ENCODE measurements at places on chromosomes 6 and 20. TPM values are rescaled to one million over a fixed set of nuclear protein-coding genes. Genes with fewer than 3 reads are reported as not detected.
A peak's percentile ranks its signal among the peaks of the same experiment; 100 is the strongest.

The NKAPL gene
- total RNA-seq, result not detected

DNA sequence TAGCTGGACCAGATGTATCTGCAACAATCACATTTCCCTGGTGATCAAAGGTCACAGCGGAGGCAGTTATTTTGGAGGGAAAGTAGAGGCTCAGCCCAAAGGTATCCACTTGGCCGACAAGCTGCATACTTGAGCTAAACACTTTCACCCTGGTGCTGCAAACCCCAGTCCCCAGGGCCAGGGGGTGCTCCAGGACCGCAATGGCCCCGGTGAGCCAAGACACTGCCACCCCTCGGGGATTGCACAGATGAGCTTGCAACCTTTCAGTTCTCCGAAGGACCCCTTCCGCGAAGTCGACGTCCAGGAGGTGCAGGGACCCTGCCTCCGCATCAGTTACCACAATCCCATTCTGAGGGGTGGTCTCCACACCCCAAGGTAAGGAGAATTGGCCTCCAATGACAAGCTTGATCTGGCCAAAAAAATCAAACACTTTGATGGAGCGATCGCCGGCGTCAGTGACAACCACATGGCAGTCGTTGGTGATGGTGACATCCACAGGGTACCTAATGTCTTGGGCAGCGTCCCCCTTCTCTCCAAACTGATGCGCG is 823 bp downstream of the NHLRC1 start:
- H3K27me3 ChIP-seq, result peaks cover 9% of the 10 kb centered on the region
- no peaks in the 10 kb centered on the region for H3K4me1 ChIP-seq
- no peak overlapping the region for H3K4me3 ChIP-seq
- H3K27ac ChIP-seq, result no peak overlapping the region
- no peaks in the 10 kb centered on the region for H3K36me3 ChIP-seq

The APOBEC2 gene
- total RNA-seq, result not detected

The RAB32 gene
- total RNA-seq, result 31.0 TPM

- no peak overlapping the region for H3K4me3 ChIP-seq
- H3K36me3 ChIP-seq, result no peaks in the 10 kb centered on the region
- H3K27me3 ChIP-seq, result no peaks in the 10 kb centered on the region
- peak; percentile 63 for DNase-seq
Measured at GRCh38 chr6:82331031-82331773, 32.4 kb upstream of the TPBG start.

DNA sequence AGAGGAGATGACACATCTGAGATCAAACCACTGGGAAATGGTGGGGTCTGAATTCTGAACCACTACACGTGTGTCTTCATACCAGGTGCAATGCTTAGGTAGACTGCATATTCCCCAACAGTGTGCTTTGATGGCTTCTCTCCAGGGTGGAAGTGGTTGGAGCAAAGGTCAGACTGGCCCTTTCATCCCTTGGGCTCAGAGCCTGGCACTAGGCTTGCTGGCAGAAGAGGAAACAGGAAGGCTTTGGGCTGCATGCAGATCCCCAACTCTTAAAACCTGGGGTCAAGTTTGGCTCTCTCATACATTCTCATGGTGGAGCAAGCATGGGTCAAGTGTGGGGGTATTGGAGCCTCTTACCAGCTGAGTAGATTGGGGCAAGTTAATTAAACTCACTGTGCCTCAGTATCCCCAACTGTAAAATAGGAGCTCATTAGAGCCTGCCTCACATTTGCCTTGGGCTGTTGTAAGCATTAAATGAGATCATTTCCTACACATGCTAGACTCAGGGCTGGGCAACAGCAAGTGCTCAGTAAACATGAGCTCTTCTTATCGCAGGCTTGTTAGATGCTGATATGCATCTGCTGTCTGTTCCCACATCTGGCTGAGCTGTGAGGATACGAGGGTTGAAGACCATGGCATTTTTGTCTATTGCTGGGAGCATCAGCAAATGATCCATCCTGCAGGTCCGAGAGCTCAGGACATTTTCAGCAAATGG is 51.6 kb upstream of the FAM83D start:
- no peak overlapping the region for H3K4me3 ChIP-seq
- no peaks in the 10 kb centered on the region for H3K36me3 ChIP-seq
- DNase-seq, result no peak
- H3K27me3 ChIP-seq, result no peaks in the 10 kb centered on the region

The MAK gene
- 0.35 TPM for total RNA-seq

The LY86 gene
- total RNA-seq, result not detected

The DLK2 gene
- not detected for total RNA-seq

DNA sequence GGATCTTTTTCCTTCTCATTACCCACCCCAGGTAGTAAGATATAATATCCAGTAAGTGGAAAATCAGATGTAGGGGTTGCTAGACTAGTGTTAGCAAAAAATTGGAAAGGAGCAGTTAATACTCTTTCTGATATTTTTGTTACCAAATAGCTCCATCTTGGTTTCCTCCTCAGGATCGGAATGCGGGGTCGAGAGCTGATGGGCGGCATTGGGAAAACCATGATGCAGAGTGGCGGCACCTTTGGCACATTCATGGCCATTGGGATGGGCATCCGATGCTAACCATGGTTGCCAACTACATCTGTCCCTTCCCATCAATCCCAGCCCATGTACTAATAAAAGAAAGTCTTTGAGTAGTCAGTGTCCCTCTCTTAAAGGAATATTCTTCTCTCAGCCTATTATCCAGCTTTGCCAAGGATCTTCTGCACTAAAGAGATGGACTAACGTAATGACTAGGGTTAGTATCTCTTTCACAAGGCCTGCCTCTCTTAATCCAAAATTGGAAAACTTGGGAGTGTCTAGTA is 1.5 kb downstream of the ROMO1 start:
- no peak overlapping the region for H3K27ac ChIP-seq
- peaks cover 51% of the 10 kb centered on the region for H3K36me3 ChIP-seq
- peak overlapping the region; percentile 96 for H3K4me3 ChIP-seq
- DNase-seq, result peak; percentile 57

DNA sequence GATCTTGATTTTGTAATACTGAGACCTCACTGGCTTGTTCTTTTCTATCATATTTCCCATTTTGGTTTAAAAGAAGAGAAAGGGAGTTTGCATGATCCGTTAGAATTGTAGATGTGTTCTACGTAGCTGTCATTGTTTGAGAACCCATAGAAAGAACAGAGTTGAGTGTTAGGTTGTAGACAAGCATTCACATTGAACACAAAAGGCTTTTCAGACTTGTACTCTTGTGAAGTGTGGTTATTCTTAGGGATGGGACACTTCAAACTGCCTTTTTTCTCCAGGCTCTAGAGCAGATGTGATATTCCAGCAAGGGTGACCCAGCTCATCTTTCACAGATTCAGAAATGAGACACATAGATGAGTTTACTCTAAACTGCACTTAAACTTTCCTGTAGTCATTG is 19.9 kb downstream of the FOXO3 start:
- H3K36me3 ChIP-seq, result peaks cover under 1% of the 10 kb centered on the region
- no peak for DNase-seq
- H3K4me1 ChIP-seq, result no peaks in the 10 kb centered on the region
- no peak overlapping the region for H3K4me3 ChIP-seq

GRCh38 chr6:137024237-137024990 is 20.4 kb downstream of the IL20RA start:
- no peaks in the 10 kb centered on the region for H3K36me3 ChIP-seq
- H3K4me3 ChIP-seq, result no peak overlapping the region
- DNase-seq, result no peak
- no peaks in the 10 kb centered on the region for H3K27me3 ChIP-seq
- H3K27ac ChIP-seq, result no peak overlapping the region
- H3K4me1 ChIP-seq, result no peaks in the 10 kb centered on the region

- H3K27me3 ChIP-seq, result no peaks in the 10 kb centered on the region
- peaks cover 10% of the 10 kb centered on the region for H3K36me3 ChIP-seq
- no peak for DNase-seq
- H3K27ac ChIP-seq, result no peak overlapping the region
- H3K4me3 ChIP-seq, result no peak overlapping the region
- H3K4me1 ChIP-seq, result no peaks in the 10 kb centered on the region
Measured at GRCh38 chr6:18211338-18211737, 53.0 kb downstream of the DEK start.

Measured in endodermal cell (in vitro differentiated cells).